Activated T-helper 1 cell treated with anti-CD3 and anti-CD28 coated beads, Interleukin-12 subunit alpha, Interleukin-12 subunit beta, Interleukin-2, Interleukin-4 antibody, amounts not matched to agents 30 ng/mL and 10 ng/mL and 1 ng/mL, durations not matched to agents 14 hours and 24 hours and 36 hours (primary cell): ENCODE measurements at places on chromosomes 4 and X.

- no peak for DNase-seq
These were observed 13.8 kb downstream of the SH3BGRL start for GRCh38 chrX:81215685-81216084.

- no peak for DNase-seq
These were observed 485.8 kb upstream of the TECRL start for GRCh38 chr4:64895031-64895430.

- DNase-seq, result no peak
These were observed 150.9 kb upstream of the RASGEF1B start for GRCh38 chr4:81622474-81623184.

DNA sequence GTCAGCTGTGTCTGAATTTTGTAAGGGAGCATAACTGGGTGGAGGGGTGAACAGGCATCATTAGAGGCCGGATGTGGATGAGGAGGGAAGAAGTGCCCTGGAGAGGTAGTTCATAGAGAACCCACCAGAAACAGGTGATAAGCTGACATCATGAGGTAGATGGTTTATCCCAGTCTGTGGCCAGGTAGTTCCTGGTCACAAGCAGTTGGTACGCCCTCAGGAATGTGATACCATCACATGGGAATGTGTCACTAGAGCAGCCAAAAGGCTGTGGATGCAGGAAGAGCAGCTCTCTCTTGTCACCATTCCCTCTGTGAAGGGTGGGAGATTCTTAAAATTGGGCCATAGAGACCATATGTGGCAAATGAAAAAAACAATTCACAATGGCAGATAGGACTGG lies 21.9 kb downstream of the MSN start:
- no peak for DNase-seq

GRCh38 chrX:17655211-17656034 lies 81.9 kb upstream of the SCML1 start:
- DNase-seq, result no peak

- no peak for DNase-seq
These were observed 97.3 kb downstream of the HDAC8 start for GRCh38 chrX:72475338-72475737.

DNA sequence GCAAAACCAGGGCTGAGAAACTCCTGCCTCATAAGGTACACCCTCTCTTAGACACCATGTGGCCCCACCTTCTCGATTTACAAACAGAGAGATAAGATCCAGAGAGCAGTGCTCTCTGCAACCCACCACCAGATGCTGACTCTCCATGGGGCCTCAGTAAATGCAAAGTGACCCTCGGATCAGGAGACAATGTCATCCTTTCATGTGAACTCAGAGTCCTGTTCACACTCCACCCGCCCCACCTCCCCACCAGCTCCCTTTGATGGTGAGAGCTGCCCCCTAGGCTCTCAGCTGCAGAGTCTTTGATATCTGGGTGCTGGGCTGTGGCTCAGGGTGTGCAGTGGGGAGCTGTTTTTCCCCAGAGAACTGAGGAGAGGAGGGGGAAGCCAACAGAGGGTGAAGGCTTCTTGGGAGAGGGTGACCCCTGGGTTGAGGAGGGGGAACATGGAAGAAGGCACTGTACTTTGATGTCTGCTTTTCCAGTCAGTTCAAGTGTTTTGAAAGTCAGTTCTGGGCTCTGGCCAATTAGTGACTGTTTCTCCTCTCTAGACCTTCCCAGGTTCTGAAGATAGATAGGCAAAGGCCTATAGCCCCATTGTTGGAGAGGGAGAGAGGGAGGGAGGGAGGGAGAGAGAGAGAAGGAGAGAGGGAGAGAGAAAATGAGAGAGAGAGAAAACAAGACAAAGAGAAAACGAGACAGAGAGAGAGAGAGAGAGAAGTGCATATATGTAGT lies 88.2 kb downstream of the SCD5 start:
- DNase-seq, result no peak

DNA sequence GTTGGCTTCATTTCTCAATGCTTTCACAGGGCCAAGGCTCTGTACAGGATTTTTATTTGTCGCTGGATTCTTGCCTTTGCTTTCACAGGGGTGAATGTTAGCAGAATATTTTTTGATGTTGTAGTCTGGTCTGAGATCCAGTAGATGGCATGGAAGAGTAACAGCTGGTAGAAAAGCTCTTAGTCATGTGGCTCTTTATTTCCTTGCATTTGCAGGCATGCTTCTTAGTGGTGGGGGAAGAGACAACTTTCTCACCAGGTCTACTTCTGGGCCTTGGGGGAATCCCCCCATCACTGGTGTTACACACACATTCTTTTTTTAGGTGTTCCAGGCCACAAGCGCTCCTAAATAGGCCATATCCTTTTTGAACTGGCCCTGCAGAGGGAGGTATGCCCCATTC lies 58.2 kb upstream of the DKK2 start:
- no peak for DNase-seq

GRCh38 chr4:185405296-185405999 lies 8.8 kb downstream of the ANKRD37 start:
- DNase-seq, result no peak

DNA sequence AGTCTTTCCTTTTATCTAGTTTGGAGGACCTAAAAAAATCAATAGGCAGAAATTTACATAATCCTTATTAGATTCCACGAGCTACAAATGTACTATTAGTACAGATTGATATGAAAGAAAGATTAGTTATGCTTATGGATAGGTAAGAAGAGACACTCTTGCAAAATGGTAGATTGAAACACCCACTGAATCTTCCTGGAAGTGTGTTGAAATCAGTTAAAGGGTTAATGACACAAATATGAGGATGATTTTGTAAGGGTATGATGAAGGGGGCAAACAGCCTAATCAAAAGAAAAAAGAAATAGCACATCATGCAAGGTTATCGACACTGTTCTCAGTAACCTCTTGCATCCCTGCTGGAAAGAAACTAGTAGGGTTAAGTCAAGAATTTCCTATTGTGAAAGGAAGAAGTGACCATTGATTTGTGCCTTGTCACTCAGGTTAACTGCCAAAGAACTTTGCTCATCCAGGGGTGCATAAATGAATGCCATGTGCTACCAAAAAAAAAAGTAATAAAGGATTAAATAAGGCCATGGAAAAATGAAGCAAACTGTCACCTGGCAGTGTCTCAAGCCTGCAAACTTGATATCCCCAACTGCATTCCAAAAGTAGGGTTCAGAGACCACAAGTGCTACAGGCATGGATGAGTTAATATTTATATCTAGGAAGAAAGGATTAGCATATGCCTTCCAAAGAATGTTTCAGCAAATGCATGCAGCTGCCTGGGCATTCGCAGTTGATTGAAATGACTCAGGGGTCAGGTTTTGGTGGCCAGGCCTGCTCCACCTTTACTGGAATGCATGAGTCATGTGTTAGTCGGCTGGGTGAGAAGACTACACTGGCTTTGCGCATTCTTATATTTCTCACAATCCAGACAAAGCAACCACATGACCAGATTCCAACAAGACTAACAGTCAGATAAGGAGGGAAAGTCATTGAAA lies 78.3 kb upstream of the ATXN3L start:
- DNase-seq, result no peak

- no peak for DNase-seq
These were observed 52.0 kb downstream of the INTS6L start for GRCh38 chrX:135572436-135572835.

DNA sequence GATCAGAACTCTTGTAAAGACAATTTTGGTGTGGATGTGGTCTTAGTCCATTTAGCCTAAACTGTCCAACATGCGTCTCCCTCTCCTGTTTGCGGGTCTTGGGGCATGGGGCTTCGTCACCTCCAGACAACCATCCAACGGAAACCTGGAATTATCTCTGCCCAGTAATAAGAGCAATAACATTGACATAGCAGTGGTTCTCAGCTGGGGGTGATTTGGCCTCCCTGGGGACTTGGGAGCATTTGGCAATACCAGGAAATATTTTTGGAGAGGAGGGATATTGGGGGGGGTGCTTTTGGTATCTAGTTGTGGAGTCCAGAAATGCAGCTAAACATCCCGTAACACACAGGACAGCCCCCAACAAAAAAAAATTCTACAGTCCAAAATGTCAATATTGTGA lies 47.2 kb downstream of the SEL1L3 start:
- no peak for DNase-seq

- no peak for DNase-seq
These were observed 18.4 kb downstream of the PLS3 start for GRCh38 chrX:115579327-115579726.

DNA sequence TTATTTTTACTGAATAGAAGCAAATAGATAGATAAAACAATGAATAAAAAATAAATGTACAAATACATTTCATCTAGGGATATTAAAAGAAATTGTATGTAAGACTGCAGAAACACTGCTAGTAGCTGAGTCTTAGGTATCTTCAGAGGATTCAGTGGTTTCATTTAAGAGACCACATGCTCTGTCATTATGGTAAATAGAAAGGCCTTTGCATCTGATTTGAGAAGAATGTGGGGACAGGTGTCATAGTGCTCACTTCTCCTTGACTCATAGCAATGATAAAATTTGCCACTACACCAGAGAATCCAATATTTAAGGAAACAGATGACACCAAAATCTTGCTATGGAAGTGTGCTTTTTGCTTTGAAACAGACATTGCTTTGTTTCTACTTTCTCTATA lies 59.8 kb upstream of the PPP1R2C start:
- no peak for DNase-seq

DNA sequence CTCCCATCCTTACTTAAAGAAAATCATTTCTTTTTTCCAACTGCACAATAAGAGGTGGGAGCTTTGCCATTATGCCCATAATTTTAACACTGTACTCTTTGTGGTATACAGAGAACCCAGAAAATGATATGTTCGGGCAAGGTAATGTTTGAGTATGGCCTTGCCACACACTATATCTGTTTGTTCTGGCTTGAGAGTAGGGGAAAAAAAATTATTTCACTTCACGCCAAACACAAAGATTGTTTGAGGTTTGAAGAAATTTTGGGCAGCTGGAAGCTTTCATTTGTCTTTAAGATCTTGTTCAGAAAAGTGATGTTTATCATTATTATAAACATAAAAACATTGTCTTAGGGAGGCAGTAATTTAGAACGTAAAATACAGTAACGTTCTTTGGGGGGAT lies 115.4 kb upstream of the NAP1L5 start:
- no peak for DNase-seq

DNA sequence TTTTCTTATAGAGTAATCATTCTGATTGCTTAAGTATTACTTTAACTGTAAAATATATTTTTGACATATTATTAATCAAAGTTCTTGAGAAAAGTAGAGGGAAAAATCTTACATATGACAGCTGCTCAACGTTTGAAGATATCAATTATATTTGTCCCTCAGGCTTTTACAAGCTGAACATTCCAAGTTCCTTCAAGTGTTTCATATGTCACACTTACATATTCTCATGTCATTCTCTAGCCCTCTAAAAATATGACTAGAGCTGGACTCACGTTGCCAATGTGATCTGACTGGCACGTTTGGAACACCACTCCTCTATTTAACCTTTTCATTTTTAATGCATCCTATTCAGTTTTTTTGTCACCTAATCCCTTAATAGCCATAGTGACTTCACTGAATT lies 492.9 kb downstream of the PCDH18 start:
- DNase-seq, result no peak

DNA sequence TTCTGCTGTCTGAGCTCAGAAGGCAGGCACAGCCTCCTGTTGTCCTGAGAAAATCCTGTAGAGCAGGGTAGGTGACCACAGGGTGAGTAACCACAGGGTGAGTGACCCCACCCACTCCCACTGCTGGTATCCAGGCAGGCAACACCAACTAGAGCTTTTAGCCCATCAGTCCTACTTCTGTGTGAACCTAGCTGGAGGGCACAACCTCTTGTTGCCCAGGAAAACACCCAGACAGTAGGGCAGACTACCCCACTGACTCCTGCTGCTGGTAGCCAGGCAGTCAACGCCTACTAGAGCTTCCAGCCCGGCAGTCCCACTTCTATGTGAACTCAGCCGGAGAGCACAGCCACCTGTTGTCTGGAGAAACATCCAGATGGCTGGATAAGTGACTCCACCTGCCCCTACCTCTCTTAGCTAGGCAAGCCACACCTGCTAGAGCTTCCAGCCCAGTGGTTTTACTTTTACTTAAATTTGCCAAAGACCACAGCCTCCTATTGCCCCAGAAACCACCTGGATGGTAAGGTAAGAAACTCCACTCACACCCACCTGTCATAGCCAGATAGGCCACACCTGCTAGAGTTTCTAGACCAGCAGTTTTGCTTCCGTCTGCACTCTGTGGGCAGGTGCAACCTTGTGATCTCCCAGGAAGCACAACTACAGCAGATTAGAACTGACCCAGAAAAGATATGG lies 371.6 kb downstream of the INPP4B start:
- no peak for DNase-seq

- no peak for DNase-seq
These were observed 43.1 kb upstream of the IL21 start for GRCh38 chr4:122663814-122664610.

- DNase-seq, result no peak
These were observed 83.3 kb downstream of the EFNB1 start for GRCh38 chrX:68912113-68912512.

- DNase-seq, result no peak
These were observed 352.2 kb downstream of the IDS start for GRCh38 chrX:149152941-149153340.

GRCh38 chr4:337143-337931 lies at the start of gene ZNF141:
ZNF141 (plus strand) TSS chr4:337814; CDS start chr4:337984, 170 bp downstream.
- peak; percentile 90 for DNase-seq

GRCh38 chrX:38732866-38733265 lies 68.4 kb upstream of the MID1IP1 start:
- DNase-seq, result no peak

- DNase-seq, result no peak
These were observed 903.8 kb downstream of the STIM2 start for GRCh38 chr4:27764526-27764837.

GRCh38 chrX:18935893-18936292 lies 48.0 kb downstream of the PHKA2 start:
- no peak for DNase-seq
